ENCODE measurements at places on chromosomes 11 and 22.

DNA sequence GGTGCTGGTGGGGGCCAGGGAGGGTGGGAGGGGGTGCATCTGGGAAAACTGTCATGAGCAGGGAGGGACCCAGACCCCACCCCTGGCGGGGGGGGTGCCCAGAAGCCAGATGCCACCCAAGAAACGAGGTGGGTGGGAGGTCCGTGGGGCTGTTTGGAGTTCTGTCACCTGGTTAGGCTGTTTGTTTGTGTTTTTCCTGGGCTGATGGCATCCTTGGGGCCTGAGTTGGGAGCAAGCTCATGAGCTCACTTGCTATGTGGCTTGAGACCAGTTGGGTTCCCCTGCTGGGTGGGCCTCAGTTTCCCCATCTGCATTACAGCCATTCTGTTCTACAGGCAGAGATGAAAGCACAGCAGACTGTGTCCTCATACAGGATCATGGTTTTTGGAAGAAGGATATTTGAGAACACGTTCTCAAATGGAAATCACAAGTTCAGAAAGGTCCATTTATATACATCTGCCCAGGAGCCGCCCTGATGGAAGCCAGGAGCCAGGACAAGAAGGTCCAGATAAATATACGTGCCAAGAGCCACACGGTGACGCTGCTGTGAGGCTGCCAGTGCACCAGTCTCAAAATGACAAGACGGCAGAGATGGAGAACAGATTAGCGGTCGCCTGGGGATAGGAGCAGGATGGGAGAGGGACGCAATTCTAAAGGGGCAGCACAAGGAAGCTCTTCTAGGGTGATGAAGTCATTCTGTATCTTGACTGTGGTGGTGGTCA is 312.9 kb downstream of the MN1 start:
- DNase-seq = no peak

DNA sequence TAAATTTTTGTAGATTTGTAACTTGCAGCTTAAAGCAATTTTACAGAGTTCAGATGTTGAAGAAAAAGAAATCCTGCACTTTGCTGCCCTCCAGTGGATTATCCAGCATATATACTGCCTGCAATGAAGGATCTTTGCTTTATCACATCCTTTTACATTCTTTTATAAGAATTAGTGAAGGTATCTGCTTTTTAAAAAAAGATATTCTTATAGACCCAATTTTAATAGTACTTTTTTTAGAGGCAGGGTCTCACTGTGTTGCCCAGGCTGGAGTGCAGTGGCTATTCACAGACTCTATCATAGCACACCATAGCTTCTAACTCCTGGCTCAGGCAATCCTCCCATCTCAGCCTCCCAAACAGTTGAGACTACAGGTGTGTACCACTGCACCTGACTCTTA is 60.7 kb downstream of the TTC17 start:
- peak; percentile 70 for DNase-seq

DNA sequence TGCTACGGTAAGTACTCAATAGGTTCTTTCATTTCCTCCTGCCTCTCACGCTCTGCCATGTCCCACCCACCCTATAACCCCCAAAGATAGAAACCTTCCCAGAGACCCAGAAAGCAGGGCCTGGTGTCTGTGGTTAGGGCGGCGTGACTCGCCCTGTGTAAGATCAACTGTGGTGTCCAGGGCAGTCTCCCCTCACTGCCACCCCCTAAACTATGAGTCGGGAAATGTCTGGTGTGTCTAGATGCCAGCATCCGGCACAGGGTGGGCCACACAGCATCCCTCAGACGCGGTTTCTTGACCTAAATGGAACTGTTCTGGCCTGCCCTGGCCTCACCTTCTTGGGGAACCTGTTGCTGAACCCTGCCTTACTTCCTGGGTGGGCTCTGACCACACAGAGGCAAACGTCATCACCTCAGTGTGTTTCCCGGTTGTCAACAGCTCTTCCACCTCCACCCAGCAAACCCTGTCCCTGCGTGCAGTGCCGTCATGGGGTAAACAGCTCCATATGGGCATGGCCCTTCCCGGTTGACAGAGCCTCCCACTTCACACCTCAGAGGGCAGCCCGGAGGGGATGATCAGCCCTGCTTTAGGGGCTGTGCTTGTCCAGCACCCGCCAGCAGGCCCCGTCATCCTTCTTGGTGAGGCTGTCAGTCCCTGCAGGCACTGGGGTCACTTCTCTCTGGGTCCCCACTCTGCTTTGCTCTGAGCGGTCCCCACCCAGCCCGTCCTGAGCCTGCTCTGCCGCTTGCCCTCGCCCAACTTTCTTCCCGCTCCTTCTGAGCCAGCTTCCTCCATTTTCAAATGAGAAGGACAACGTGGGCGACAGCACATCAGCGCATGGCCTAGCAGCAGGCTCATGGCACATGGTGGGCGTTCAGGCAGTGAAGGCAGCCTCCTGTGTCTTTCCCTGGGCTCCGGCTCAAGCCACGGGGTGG is 6.0 kb downstream of the WNT11 start:
- DNase-seq = no peak

DNA sequence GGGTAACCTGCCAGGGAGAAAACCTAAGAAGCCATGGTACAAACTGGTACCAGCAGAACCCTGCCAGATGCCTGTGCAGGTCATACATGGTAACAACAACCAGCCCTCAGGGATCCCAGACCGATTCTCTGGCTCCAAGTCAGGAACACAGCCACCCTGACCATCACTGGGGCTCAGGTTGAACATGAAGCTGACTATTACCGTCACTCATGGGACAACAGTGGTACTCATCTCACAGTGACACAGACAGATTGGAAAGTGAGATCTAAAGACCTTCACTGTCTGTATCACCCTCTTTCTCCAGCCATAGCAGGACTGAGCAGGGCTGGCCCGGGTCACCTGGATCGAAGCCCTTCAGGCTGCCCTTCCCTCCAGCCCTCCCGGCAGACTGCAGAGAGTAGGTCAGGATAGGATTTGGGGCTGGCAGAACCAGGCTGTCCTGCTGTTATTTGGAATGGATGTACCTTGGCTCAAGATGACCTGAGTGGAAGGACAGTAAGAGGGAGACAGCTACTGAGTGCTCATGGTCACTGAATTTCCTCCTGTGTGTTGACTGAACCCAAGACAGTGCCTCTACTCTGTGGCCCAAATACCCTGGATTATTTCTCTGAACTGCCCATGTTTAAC is 94.7 kb downstream of the GGTLC2 start:
- no peak for DNase-seq

GRCh38 chr11:126352934-126353801 is 2.3 kb upstream of the ST3GAL4 start:
- peak; percentile 51 for DNase-seq

- peak; percentile 91 for DNase-seq
Observed at GRCh38 chr22:28882878-28883656, at the start of gene ZNRF3. Gene ZNRF3, plus strand, starts transcription at chr22:28883572. Its CDS starts 195 bp downstream, at chr22:28883767.

- no peak for DNase-seq
Observed at GRCh38 chr11:129386795-129387397, 11.2 kb downstream of the BARX2 start.

DNA sequence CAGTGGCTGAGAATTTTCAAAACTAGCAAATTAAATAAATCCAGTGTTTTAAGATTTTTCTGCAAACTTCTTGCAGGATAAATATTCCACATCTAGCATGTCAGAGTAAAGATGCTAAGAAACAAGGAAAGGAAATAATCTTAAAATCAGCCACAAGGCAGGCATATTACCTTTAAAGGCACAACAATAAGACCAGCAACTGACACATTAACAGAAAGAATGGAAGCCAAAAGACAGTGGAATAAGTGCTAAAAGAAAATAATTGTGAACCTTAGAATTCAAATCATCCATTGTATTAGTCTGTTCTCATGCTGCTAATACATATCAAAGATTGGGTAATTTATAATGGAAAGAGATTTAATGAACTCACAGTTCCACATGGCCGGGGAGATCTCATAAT is 132.4 kb downstream of the FAR1 start:
- no peak for DNase-seq

DNA sequence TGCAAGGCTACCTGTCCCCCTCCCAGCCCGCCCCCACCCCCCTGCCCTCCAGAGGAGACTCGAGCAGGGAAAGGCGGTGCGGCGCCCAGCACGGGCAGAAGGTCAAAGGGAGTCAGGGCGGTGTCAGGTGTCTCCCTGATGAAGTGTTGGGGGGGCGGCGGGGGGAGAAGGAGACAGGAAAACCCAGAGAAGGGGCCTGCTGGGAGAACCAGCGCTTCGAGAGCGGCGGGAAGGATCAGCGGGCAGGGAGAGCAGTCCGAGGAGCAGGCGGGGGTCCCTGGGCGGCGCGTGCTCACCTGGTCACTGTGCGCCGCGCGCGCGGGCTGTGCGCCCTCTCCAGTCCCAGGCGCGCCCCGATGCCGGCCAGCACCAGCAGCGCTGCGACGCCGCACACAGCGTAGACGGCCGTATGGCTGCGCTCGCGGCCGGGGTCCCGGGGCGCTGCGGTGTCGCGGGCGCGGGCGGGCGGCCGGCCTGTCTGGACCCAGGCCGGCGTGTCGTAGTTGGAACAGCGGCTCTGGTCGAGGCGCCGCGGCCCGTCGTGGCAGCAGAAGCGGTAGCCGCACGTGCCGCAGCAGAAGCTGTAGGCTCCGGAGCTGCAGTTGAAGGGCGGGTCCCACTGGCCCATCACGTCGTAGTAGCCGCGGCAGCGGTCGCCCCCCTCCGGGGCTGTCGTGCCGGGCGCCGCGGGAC is 886 bp downstream of the SHISA8 start:
- no peak for DNase-seq

- DNase-seq = no peak
Observed at GRCh38 chr11:114174712-114175495, 115.4 kb downstream of the ZBTB16 start.

DNA sequence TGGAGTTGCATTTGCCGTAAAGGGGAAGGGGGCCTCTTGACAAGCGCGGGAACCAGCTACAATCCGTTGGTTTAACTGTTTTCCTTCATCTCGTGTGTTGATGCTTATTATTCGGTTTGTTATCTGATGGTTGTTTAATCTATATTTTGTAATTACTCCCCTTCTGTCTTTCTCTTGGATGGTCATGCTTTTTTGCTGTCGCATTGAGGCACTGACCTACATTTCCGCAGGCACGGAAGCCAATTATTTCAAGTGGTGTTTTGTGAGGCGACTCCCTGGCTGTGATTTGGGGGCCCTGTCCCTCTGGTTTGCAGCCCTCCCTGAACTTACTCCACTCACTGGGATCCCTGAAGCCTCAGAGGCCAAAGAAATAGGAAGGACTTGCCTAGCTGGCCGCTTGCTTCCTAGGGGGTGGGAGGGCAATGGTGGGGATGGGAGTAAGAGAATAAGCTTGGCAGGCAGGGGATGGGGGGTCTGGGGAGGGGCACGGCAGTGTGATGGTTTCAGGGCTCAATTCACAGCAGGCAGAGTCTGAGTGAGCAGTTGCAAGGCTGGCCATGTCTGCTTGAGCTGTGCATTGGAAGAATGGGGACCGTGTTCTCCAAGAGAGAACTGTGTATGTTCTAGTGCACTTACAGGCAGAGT is 165.8 kb upstream of the B3GAT1 start:
- DNase-seq = no peak

- peak; percentile 73 for DNase-seq
Observed at GRCh38 chr22:20549232-20549841, 41.9 kb downstream of the MED15 start.

DNA sequence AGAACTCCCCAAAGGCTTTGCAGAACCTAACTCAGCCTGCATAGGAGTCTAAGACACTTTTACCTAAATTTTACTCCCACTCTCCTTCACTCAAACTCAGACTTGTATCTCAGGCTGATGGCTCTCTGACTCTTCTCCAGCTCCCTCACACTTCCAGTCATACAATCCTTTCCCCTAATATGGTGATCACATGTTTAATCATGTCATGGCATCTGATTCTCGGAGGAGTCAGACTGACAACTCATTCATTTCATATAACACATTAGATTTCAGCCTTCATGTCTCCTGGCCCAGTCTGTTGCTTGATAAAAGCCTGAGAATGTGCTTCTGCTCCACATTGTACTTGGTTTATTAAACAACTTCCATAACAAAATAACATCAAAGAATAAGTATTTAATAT is 1503.9 kb upstream of the TENM4 start:
- no peak for DNase-seq

- DNase-seq = peak; percentile 35
Observed at GRCh38 chr11:18012122-18012905, 533 bp downstream of the SERGEF start.

DNA sequence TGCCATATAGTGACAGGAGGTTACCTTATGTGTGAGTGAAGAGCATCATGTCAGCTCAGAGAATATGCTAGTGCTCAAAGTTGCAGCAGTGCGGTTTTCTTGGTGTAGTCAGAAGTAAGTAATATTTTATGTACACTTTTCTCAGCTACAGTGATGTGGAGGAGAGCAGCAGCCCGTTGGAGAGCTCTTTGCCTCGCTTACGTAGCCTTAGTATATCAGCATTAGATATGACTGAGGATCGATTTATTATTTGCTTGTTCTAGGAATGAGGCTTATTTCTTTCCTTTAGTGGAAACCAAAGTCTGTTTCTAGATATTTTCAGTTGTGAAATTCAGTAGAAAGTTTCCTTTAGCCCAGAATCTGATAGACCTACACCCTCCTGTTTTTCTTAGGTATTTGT is 63.6 kb downstream of the PPP2R1B start:
- no peak for DNase-seq

DNA sequence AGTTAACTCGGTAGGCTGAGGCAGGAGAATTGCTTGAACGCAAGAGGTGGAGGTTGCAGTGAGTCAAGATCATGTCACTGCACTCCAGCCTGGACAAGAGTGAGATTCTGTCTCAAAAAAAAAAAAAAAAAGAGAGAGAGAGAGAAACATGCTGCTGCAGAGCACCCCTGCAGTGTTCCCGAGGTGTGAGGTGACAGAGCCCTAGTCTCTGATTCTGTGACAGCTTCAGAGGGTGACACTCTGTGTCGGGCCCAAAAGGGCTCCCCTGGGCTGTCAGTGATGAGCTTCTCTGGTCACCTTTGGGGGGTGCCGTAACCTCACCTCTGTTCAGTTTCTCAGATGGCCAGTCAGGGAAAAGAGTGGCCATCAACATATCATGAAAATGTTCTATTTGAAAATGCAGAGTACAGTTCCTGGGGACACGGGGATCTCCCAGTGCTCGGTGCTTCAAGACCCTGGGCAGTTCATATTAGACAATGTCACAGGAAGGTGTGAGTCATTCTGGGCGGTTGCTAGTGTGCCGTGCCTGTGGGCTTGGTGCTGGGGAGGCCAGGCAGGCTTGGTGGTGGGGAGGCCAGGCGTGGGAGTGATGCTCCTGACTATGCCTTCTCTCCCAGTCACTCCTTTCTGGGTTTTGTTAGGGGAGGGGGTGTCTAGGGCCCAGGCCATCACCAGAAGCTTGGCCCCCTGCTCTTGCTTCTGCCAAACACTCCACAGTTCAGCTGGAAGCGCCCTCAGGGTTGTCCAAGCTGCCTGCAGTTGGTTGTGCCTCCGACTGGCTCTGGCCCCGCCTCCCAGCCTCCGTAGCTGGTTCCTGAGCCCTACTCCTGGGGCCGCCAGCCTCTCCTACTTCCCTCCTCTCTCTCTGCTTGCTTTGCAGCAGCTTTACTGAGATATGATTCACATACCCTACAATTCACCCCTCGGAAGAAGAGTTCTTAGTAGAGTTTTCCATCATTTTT is 52.5 kb upstream of the CLDN5 start:
- peak; percentile 65 for DNase-seq

- DNase-seq = peak; percentile 73
Observed at GRCh38 chr11:66883016-66883965, 26.4 kb downstream of the LRFN4 start.

GRCh38 chr11:76695771-76696170 is 25.2 kb upstream of the LRRC32 start:
- no peak for DNase-seq
